ENCODE measurements at places on chromosomes 5 and 9.

DNA sequence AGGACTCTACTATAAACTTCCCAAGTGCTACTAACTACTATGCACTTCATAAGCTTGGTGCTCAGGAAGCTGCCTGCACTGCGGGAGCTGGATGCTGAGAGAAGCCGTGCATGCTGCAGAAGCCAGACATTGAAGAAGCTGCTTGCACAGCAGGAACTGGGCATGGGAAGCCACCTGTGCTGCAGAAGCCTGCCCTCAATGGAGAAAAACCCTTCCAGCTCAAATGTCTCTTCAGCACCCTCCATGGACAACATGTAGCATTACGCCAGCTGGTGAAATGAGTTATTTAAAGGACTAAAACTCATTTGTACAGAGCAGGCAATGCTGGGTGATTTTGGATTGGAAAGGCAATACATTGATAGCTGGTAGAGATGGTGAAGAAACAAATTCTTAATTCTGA is 247.2 kb downstream of the KIF4B start:
- peak; percentile 40 for DNase-seq

- no peak for DNase-seq
Observed at GRCh38 chr5:73103870-73104299, 16.5 kb upstream of the TMEM171 start.

GRCh38 chr5:171201310-171201709 is 107.7 kb upstream of the TLX3 start:
- no peak for DNase-seq

DNA sequence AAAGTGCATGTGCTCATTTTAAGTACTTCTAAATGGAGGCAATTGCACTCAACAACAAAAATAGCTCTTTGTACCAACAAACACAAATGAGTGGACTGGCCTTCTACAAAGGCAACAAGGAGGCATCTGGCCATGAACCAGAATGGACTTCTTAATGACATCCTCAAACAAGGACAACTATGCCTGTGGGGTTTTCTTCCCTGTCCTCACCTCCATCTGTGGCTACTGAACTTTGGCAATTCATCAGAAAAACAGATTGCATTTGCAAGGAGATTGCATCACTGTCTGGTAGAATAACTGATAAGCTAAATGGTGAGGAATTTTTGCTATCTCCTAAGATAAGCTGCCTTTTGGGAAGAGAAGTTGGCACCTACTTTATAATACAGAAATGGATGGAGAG is 447.3 kb upstream of the CCNG1 start:
- no peak for DNase-seq
